ENCODE measurements at places on chromosomes 11 and 22. TPM values are rescaled to one million over a fixed set of nuclear protein-coding genes. Genes with fewer than 3 reads are reported as not detected.

TRIM66 gene
- 14.6 TPM for total RNA-seq

DNA sequence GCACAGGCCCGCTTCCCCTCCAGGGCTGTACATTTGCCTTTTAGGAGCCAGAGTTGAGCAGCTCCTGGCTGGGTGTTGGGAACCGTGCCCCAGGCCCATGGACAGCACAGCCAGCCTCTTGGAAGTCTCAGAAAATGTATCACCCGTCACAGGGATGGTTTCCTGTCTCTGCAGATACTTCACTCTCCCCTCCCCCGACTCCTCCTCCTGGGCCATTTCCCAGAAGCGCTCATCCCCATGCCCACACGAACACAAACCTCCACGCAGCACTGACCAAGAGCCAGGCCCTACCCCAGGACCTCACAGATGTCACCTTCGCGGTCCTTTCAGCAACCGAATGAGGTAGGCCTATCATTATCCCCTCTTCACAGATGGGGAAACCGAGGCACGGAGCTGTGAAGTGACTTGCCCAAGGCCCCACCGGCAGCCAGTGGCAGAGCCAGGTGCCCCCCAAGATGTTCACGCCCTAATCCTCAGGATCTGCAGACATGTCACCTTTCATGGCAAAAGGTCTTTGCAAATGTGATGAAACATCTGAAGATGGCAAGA, 13.0 kb upstream of the PPARA start:
- DNase-seq = no peak

DGCR6L gene
- 59.7 TPM for total RNA-seq

CTSW gene
- total RNA-seq = not detected

DNA sequence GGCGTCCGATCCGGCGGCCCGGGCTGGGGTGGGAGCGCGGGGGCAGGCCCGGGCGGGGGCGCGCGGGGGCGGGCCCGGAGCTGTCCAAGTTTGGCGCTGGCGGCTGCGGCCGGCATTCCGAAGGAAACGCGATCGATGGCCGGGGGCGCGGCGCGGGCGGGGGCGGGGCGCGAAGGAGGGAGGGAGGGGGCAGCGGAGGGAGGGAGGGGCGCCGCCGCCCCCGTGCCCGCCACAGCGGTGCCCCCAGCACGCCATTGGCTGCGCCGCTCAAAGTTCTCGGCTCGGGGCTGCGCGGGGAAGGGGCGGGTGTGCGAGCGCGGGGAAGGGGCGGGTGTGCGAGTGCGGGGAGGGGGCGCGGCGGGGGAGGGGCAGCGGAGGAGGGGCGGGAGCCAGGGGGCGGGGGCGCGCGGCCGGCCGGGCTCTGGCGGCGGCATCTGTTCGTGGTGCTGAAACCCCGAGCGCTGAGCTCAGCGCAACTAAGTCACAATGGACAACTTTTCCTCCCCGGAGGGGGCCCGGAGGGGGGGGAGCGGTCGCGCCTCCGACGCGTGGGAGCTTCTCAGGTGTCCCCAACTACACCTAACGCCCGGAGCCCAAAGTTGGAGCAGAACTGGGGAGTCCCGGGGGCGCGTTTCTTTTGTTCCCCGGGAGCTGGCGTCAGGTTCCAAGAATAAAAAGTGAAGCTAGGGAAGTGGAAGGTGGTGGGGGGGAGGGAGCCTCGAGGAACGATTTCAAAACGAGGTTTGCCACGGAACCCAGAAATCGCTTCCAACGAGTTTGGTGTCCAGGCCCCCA, 2.2 kb downstream of the PHF21B start:
- DNase-seq = peak; percentile 73

PRDM11 gene
- 12.6 TPM for total RNA-seq

DNA sequence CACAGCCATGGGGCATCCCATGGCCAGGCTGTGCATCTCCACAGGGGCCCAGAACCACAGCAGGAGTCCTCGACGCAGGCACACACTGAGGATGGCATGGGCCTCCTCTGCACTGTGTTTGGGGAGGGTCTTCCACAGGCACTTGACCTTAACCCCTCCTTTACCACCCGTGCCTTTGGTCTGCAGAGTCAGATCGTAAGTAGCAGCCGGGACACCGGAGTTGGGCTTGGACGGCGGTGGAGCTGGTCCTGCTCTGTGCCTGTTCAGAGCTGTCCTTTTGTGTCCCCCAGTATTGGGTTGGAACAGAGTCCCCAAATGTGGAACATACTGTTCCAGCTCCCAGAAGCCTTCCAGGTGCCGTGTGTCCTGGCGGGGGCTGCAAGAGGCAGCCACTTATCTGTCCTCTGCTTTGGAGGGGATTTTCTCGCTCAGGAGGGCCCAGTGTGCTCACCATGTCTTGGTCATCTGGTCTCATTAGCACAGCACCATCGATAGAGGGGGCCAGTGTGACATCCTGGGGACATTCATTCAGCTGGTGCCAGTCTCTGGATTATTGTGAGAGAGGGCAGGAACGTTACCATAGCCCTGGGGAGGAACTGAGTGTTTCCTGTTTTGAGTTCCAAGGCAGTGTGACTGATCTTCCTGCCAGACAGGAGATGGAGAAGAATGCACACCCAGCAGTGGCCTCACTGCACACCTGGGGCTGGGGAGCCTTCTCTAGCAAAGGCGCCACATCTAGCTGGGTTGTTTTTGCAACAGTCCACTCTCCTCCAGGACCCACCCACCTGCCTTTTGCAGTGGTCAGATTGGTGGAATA, 12.4 kb downstream of the CRELD2 start:
- DNase-seq = peak; percentile 88

DNA sequence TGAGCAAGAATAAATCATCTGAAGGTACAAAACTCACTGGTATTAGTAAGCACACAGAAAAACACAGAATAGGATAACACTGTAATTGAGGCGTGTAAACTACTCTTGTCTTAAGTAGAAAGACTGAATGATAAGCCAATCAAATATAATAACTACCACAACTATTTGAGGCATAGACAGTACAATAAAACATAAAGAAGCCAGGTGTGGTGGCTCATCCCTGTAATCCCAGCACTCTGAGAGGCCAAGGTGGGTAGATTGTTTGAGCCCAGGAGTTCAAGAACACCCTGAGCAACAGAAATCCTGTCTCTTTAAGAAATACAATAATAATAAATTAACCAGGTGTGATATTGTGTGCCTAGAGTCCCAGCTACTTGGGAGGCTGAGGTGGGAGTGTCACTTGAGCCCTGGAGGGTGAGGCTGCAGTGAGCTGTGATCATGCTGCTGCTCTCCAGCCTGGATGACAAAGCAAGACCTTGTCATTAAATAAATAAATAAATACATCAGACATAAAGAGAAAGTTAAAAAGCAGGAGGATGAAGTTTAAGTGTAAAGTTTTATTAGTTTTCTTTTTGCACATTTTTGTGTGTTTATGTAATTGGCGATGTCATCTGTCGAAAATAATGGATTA, 390.6 kb downstream of the DYNC2H1 start:
- no peak for DNase-seq

DNA sequence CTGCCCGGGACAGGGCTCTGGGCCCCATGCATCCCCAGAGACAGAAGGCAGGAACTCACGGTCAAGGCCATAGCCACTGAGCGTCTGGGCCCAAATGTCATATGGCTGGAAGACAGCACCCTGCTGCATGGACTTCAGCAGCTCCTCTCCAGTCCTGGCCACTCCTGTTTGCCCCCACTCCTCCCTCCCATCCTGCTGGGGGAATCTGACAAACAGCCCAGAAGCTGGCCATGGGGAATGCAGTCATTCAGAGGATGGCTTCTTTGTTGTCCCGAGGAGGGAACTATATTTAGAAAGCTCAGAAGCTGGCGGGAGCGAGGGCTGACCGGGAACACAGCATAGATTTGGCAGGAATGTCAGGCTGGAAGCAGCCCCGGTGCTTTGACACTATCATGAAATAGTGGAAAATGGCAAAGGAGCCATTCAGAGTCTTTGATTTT, 35.0 kb downstream of the DKK3 start:
- no peak for DNase-seq

VPS11 gene
- 32.4 TPM for total RNA-seq
